Mesothelial cell of epicardium (in vitro differentiated cells): ENCODE measurements at places on chromosomes 1 and 21.

GRCh38 chr1:208183977-208184911 lies 59.9 kb downstream of the PLXNA2 start:
- H3K4me1 ChIP-seq: peaks cover 59% of the 10 kb centered on the region
- DNase-seq: no peak
- peak overlapping the region; percentile 60 for H3K27ac ChIP-seq
- H3K4me3 ChIP-seq: no peak overlapping the region
- H3K27me3 ChIP-seq: no peaks in the 10 kb centered on the region
- H3K36me3 ChIP-seq: no peaks in the 10 kb centered on the region

DNA sequence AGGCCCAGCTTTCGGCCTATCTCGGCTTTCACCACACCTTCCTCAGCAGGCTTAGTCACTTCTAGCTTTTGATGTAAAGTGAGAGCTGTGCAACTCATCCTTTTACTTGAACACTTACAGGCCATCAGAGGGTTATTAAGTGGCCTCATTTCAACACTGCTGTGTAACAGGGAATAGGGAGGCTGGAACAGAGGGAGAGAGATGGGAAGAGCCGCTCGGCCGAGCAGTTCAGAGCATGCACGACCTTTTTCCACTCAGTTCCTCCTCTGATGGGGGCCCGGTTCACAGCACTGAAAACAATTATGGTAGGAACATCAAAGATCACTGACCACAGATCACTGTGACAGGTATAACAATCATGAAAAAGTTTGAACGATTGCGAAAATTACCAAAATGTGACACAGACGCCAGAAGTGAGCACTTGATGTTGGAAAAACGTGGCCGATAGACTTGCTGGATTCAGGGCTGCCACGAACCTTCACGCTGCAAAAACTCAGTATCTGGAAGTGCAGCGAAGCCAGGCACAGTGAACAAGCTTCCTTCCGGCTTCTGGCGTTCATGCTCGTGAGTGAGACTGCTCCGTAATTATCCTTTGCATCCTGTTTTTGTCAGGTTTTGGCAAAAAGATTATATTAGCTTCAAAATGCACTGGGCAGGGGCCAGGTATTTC lies 28.6 kb downstream of the AGPAT3 start:
- peaks cover 41% of the 10 kb centered on the region for H3K36me3 ChIP-seq
- DNase-seq: no peak
- no peak overlapping the region for H3K4me3 ChIP-seq

DNA sequence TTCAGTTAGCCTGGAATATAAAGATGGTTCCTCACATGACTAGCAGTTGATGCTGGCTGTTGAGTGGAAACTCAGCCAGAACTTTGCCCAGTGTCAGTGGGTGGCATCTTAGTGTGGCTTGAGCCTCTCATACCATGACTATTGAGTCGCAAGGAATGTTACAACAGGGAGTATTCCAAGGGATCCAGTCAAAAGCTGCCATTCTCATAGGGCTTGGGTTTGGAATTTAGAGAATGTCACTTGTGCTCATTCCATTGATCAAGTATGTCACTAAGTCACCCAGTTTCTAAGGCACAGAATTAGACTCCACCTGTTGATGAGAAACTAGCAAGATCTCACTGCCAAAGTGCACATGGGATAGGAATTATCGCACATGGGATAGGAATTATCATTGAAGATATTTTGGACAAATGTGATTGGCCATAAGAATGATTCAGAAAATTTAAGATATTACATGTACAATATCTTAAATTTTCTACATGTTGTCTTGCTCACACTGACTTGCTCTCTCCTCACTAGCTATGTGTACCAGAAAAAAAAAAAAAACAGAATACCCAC lies 1290.7 kb upstream of the ADGRL2 start:
- no peaks in the 10 kb centered on the region for H3K27me3 ChIP-seq
- no peak overlapping the region for H3K4me3 ChIP-seq
- no peaks in the 10 kb centered on the region for H3K4me1 ChIP-seq

GRCh38 chr1:15326691-15327588 lies 79.9 kb downstream of the FHAD1 start:
- peaks cover 40% of the 10 kb centered on the region for H3K4me1 ChIP-seq
- H3K36me3 ChIP-seq: no peaks in the 10 kb centered on the region
- H3K27ac ChIP-seq: no peak overlapping the region
- peaks cover 33% of the 10 kb centered on the region for H3K27me3 ChIP-seq

- peak overlapping the region; percentile 96 for H3K27ac ChIP-seq
- no peak for DNase-seq
- no peaks in the 10 kb centered on the region for H3K36me3 ChIP-seq
- H3K4me3 ChIP-seq: peak overlapping the region; percentile 60
- H3K4me1 ChIP-seq: peaks cover 57% of the 10 kb centered on the region
Observed at GRCh38 chr1:234600418-234601281, 9.3 kb downstream of the IRF2BP2 start.

- no peak overlapping the region for H3K4me3 ChIP-seq
- peaks cover 37% of the 10 kb centered on the region for H3K36me3 ChIP-seq
- H3K4me1 ChIP-seq: peaks cover 23% of the 10 kb centered on the region
- no peaks in the 10 kb centered on the region for H3K27me3 ChIP-seq
- peak overlapping the region; percentile 23 for H3K27ac ChIP-seq
Observed at GRCh38 chr1:116947092-116947860, 37.6 kb downstream of the PTGFRN start.

DNA sequence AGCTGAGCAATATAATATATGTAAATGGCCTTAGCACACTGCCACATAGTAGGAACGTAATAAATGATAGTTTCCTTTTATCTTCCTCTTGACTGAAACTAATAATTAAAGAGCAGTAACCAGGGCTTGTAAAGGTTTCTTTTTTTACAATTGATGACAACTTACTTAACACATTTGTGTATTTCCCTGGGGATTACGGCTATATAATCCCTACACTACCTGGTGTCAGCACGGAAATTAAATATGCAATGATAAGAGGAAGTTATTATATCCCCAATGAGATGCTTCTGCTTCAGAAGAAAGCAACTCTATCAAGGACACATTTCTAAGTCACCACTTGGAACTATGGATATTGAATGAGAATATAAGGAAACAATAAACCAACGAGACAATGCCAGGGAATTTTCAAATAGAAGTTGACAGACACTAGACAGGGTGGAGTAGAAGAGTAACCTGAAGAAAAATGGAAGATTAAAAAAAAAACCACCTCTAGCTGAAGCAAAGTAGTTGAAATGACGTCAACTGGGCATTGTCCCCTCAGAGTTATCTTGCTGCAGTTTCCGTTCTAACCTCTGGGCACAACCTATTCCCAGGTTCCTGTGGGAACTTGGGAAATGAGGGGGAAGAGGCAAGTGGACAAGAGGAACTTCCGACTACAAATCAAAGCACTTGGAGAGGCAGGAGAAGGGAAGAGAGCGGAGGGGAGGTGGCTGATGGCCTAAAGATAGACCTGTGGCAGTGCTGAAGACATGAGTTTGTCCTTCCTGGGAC lies 66.5 kb downstream of the PLPP3 start:
- H3K4me1 ChIP-seq: peaks cover 25% of the 10 kb centered on the region
- peaks cover 34% of the 10 kb centered on the region for H3K36me3 ChIP-seq
- no peaks in the 10 kb centered on the region for H3K27me3 ChIP-seq
- H3K4me3 ChIP-seq: no peak overlapping the region
- H3K27ac ChIP-seq: no peak overlapping the region

- H3K27ac ChIP-seq: no peak overlapping the region
- no peaks in the 10 kb centered on the region for H3K36me3 ChIP-seq
Observed at GRCh38 chr1:223340637-223341036, 23.3 kb downstream of the SUSD4 start.

GRCh38 chr1:8879464-8879921 lies 1.0 kb upstream of the ENO1 start:
- peaks cover 42% of the 10 kb centered on the region for H3K4me1 ChIP-seq
- H3K27me3 ChIP-seq: no peaks in the 10 kb centered on the region
- H3K36me3 ChIP-seq: peaks cover 8% of the 10 kb centered on the region
- H3K4me3 ChIP-seq: peak overlapping the region; percentile 69

GRCh38 chr1:212699625-212700222 lies at the start of gene BATF3:
Gene BATF3 (minus strand): TSS chr1:212699840. CDS start chr1:212699762, 78 bp downstream.
- DNase-seq: peak; percentile 35
- peak within 1 kb of the TSS; percentile 64 for H3K4me3 ChIP-seq
- H3K4me1 ChIP-seq: peaks cover 9% of the 10 kb centered on the region
- H3K27me3 ChIP-seq: peaks cover 81% of the 10 kb centered on the region
- H3K36me3 ChIP-seq: no peaks in the 10 kb centered on the region

GRCh38 chr1:59422921-59423575 lies 126.2 kb downstream of the FGGY start:
- no peak overlapping the region for H3K4me3 ChIP-seq
- peaks cover 62% of the 10 kb centered on the region for H3K4me1 ChIP-seq

- H3K4me3 ChIP-seq: no peak overlapping the region
- no peak overlapping the region for H3K27ac ChIP-seq
- H3K36me3 ChIP-seq: peaks cover 8% of the 10 kb centered on the region
Observed at GRCh38 chr1:48430832-48431231, 41.2 kb downstream of the SPATA6 start.

DNA sequence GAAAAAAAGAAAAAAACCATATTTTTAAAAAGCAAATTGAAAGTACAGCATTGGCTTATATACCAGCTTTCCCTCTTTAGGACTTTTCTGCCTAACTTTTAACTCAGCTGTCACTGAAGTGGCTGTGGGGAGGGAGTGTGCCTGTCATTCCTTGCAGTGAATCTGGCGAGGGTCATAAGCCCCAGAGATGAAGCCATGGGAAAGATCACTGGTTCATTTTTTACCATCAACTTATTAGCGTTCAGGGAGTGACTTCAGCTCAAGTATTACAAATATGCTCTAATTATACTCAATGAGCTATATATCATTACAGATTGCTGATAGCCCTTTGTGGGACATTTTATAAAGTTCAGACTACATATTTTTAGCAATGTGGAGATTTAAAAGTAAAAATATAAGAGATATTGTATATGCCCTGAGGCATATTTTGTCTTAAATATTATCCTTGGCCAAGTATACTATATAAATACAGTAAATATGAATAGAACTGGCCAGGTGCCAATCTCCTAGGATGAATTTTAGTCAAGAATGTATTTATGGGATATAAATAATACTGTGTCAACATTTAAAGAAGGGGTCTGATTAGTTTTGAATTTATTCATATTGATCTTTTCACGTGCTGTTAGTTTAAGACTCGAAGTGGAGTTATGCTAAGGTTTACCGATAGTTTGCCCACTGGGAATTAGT lies 4.4 kb downstream of the TGFB2 start:
- no peaks in the 10 kb centered on the region for H3K27me3 ChIP-seq
- H3K36me3 ChIP-seq: no peaks in the 10 kb centered on the region
- H3K4me1 ChIP-seq: peaks cover 57% of the 10 kb centered on the region
- H3K4me3 ChIP-seq: peak overlapping the region; percentile 58
- peak overlapping the region; percentile 86 for H3K27ac ChIP-seq

- H3K36me3 ChIP-seq: peaks cover 8% of the 10 kb centered on the region
- H3K27me3 ChIP-seq: no peaks in the 10 kb centered on the region
Observed at GRCh38 chr1:77846966-77847365, 41.5 kb upstream of the NEXN start.

- no peaks in the 10 kb centered on the region for H3K27me3 ChIP-seq
- H3K27ac ChIP-seq: no peak overlapping the region
- H3K4me3 ChIP-seq: no peak overlapping the region
- no peaks in the 10 kb centered on the region for H3K4me1 ChIP-seq
Observed at GRCh38 chr1:150751443-150751842, 14.1 kb downstream of the CTSS start.

GRCh38 chr21:38489271-38489652 lies 9.0 kb downstream of the ERG start:
- peaks cover 10% of the 10 kb centered on the region for H3K4me1 ChIP-seq
- no peaks in the 10 kb centered on the region for H3K36me3 ChIP-seq
- no peaks in the 10 kb centered on the region for H3K27me3 ChIP-seq
- H3K27ac ChIP-seq: no peak overlapping the region
- no peak overlapping the region for H3K4me3 ChIP-seq
- no peak for DNase-seq

DNA sequence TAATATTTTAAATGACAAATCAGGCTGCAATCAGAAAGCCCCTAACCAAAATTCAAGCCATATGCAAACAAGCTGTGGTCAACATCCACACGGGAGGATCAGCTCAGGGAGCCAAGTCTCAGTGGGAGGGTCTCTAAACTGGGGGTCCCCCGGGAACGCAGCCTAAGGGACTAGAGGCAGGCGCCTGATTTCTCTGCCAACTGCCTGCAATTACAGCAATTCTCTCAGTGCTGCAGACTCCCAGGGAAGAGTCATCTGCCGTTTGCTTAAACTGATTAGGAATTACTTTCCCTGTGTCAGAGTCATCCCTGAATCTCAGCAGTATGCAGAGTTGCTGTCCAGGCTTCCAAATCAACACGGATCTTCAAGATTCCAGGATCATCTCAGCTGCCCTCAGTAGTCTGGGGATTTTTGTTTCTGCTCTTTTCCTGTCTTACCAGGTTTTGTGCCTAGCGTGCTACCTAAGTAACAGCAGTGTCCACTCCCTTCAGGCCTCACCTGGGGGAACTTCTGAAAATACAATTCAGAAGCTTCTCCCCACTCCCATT lies 247.8 kb downstream of the RRAGC start:
- H3K27me3 ChIP-seq: peaks cover 89% of the 10 kb centered on the region
- H3K36me3 ChIP-seq: no peaks in the 10 kb centered on the region
- no peak overlapping the region for H3K27ac ChIP-seq
- peaks cover 4% of the 10 kb centered on the region for H3K4me1 ChIP-seq
- DNase-seq: no peak

DNA sequence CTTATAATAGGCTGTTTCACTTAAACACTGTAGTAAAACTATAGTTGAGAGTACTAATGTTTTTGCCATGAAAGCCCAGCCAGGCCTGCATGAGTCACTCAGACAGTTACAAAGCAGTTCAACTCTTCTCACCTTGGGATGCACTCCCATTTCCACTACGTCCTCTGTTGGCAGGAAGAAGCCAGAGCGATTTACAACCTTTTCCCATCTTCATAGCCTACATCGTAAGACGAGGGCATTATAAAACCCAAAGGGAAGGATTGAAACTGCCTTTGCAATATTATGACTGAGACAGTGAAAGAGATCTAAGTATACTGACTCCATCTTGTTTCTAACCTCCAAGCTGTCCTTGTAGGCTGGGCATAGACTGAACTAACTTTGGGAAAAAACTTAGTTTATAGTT lies 71.8 kb upstream of the CSF1 start:
- H3K4me1 ChIP-seq: no peaks in the 10 kb centered on the region
- no peaks in the 10 kb centered on the region for H3K27me3 ChIP-seq
- H3K27ac ChIP-seq: no peak overlapping the region
- H3K36me3 ChIP-seq: peaks cover 6% of the 10 kb centered on the region
- no peak overlapping the region for H3K4me3 ChIP-seq
- no peak for DNase-seq

DNA sequence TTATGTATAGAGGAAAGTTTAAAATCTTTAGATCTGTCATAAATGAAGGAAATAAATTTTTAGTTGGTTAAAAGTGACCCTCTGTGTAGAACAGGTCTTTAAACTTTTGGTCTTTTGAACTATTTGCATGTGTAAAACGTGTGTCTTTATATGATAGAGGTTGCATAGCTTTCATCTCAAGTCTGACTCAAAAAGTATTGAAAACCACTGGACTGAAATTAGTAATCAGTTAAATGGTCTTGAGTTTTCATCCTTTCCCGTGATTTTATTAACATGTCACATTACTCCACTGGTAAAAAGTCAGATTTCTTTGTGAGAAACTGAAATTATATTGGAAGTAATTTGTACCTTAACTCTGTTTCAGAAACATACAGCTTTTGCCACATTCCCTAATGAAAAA lies 1.8 kb downstream of the RNPC3 start:
- DNase-seq: no peak
- peak overlapping the region; percentile 99 for H3K4me3 ChIP-seq
- peaks cover 35% of the 10 kb centered on the region for H3K36me3 ChIP-seq
- H3K4me1 ChIP-seq: peaks cover 35% of the 10 kb centered on the region
- no peaks in the 10 kb centered on the region for H3K27me3 ChIP-seq
- H3K27ac ChIP-seq: no peak overlapping the region
